Hematopoietic multipotent progenitor cell treated with erythropoietin and hydrocortisone succinate and interleukin-3 and kit ligand, for 17 days (in vitro differentiated cells): ENCODE measurements at places on chromosomes 2 and 18.
A peak's percentile ranks its signal among the peaks of the same experiment; 100 is the strongest.

- DNase-seq = no peak
Observed at GRCh38 chr2:236342951-236343350, 78.7 kb upstream of the ASB18 start.

DNA sequence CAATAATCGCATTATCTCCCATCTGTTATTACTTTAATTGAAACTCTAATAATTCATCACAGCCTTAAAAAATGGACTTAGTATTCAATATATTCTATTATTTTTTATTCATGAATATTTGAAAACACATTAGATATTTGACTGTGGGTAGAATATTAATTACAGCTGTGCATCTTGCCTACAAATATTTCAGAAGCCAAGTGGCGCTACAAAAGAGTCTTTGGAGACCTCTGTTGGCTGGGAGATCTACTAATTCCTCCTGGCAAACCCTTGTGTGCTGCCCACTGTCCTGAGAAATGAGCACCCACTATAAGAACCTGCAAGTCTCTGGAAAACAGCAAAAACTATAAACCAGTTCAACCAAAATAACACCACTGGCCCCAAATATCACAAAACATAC lies 54.5 kb downstream of the PRELID3A start:
- DNase-seq = no peak

DNA sequence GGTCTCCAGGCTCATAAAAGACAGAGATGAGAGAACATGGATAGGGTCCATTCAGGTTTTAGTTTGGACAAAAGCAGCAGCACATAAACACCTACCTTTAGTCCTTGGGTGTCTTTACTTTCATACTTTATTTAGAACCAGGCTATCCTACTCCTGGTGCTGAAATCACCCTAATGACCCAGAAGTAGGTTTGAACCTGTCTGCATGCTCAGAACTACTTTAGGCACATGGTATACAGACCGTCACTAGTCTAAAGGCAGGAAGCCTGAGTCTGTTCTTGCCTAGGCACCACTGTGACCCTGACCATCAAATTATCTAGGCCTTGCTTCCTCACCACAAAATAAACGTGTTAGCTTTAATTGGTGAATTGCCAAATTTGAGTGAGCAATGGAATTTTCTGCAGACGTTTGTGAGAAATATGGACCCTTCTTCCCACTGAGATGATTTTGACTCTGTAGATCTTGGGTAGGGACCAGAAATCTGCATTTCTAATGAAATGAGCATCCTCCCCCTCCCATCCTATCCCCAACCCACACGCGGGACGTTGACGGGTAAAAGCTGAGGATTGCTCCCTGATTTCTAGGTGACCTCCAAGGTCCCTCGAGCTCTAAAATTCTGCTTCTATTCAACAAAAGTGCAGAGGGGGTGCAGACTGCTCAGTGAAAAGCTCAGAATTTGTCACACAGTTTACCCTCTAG lies 75.1 kb downstream of the PLEKHM3 start:
- no peak for DNase-seq

- no peak for DNase-seq
Observed at GRCh38 chr2:179987916-179988315, 19.2 kb downstream of the CWC22 start.

- no peak for DNase-seq
Observed at GRCh38 chr2:3334392-3335345, 42.9 kb downstream of the EIPR1 start.

DNA sequence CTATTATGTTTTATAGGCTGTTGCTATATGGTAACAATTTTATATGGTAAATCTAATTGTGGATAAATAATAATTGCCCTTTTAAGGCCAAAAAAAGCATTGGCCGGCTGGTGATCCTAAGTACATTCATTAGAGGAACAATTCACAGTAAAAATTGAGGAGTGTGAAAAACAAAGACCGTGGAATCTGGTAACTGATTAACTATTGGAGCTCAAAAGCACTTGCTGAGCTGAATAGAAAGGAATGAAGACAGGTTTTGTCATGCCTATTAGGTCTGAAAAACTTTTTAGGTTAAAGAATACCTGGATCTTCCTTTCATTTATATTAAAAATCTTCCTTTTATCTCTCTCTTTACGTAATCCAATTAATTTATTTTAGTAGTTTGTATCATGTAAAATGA lies 18.5 kb upstream of the RBBP8 start:
- no peak for DNase-seq

GRCh38 chr2:70513738-70514137 lies 39.9 kb downstream of the TGFA start:
- DNase-seq = no peak

DNA sequence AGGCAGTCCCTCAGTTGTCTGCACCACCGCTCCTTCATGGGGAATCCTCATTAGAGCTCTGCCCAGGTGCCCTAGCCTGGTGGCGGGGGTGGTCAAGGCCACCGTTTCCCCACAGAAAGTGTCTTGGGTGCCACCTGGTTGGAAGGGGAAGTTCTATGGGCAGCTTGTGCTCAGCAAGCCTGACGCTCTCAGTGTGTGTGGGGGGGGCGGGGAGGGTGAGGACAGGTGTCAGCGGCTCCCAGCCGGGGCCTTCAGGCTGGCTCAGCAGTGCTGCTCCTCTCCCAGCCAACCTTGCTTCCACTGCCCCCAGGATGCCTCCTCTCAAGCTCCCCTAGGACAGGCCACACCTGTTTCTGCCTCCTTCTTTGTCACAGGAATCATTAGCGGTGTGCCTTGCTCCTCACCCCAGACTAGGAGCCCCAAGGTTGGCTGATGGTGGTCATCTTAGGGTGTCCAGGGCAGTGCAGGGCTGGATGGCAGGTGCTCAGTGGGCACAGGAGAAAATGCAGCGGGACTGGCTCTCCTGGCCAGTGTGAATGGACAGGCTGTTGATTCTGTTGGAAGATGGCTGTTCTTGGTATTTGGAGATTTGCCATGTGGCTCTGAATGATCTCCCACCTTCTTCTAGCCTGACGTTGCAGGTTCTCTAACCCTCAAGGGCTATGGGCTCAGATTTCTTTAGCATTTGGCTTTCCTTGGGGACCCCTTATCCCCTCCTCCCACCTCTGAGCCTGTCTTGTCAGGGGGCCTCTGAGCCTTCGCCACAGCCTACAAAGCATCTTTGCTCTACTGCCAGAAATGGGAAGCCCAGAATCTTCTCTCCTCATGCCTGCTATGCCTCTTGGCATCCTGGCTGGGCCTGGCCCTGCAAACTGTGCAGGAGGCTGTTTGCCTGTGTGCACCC lies 185.8 kb upstream of the HS6ST1 start:
- DNase-seq = no peak

- no peak for DNase-seq
Observed at GRCh38 chr2:184598316-184599053, at the start of gene ZNF804A. TSS of gene ZNF804A (plus strand) at chr2:184598529. CDS start at chr2:184598960, 431 bp downstream.

DNA sequence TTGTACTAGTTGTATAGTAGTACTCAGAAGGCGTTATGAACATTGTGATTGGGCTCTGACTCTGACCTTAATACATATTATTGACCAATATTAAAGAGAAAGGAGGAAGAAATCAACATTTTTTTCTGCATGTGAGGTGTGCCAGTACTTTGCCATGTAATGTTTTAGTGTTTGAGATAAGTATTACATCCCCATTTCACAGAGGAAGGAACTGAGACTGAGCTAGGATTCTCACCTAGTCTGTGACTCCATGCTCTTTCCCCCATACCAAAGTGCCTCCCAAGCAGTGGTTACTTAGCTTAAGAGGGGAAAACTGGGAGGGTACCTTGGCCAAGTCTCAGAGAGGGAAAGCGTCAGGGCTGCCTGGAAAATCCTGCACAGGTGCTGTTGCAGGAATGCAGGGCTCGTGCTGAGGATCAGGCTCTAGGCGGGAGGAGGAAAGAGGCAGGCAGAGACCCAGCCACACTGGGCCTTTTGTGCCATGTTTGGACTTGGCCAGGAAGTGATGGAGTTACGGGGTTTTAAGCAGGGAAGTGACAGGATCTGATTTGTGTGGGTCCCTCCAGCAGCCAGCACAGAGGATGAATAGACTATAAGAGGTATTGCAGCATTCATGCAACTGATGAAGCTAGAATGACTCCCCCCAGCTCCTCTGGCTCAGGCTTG lies 1.7 kb downstream of the PNKD start:
- peak; percentile 31 for DNase-seq
